Peyer's patch (tissue), 4 donors: ENCODE measurements at places on chromosomes 16 and 17.

- DNase-seq = peak; percentile 44
Observed at GRCh38 chr17:67759355-67760171, 41.8 kb downstream of the NOL11 start.

DNA sequence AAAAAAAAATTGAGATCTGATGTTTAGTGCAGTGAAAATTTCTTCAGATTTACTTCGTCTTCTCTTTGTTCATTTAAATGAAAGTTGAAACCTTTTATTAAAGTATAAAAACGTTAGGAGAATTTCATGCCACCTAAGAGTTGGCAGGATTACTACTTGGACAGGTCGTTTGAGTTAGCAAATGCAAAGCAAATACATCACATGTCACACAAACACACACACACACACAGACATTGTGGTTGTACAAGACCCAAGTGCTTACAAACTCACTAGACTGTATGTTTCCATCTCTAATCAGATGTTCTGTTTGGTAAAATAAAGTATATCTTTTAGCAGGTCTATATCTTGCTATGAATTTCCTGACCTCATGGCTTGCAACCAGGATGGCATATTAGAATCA lies 185.6 kb upstream of the COX10 start:
- DNase-seq = no peak

DNA sequence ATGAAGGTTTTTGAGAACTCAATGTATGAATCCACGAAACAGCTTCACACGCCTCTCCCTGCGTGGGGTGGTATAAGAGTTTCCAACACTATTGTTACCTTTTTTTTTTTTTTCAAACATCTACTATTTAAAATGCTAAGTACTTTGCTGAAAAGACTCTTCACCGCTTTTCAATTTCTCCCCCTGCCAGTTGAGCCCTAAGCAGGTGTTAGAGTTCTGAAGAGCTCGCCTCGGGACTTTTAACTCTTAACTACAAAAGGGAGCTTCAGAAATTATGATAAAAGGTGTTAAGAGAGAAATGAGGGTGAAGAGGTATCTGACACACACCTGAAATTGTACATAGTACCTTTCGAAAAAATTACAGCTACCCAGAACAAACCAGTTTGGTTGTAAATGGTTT lies 20.9 kb upstream of the PSMD7 start:
- DNase-seq = no peak

- no peak for DNase-seq
Observed at GRCh38 chr16:68732042-68732680, 4.9 kb upstream of the CDH1 start.

GRCh38 chr17:43935204-43935925 lies 6.9 kb downstream of the PPY start:
- no peak for DNase-seq

DNA sequence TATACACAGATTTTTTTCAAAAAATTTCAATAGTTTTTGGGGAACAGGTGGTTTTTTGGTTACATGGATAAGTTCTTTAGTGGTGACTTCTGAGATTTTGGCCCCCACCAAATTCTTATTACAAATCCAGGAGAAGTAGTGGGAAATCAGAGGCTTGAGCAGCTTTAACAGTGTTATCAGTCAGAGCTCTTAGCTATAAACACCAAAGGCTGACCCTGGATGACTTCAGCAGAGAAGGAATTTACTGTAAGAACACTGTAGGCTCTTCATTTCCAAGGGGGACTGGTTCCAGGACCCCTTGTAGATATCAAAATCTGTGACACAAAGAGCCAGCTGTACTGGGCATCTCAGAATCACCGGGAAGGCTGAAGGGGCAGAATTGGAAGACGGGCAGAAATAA lies 17.8 kb downstream of the MPHOSPH6 start:
- DNase-seq = no peak

GRCh38 chr17:82346342-82347300 lies 12.4 kb upstream of the TEX19 start:
- DNase-seq = no peak

GRCh38 chr16:67444259-67445125 lies 13.6 kb downstream of the HSD11B2 start:
- DNase-seq = no peak

DNA sequence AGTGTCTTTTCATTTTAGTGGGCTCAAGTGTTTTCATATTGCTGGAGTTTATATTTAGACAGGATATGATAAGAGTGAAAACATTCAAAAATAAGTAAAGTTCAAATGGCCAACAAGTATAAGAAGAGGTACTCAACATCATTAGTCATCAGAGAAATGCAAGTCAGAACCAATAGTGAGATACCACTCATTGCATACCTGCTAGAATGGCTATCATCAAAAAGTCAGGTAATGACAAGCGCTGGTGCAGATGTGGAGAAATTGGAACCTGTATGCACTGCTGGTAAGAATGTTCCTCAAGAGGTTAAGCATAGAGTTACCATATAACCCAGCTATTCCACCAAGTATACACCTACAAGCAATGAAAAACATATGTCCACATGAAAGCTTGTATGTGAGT lies 87.8 kb downstream of the WNT3 start:
- DNase-seq = no peak

DNA sequence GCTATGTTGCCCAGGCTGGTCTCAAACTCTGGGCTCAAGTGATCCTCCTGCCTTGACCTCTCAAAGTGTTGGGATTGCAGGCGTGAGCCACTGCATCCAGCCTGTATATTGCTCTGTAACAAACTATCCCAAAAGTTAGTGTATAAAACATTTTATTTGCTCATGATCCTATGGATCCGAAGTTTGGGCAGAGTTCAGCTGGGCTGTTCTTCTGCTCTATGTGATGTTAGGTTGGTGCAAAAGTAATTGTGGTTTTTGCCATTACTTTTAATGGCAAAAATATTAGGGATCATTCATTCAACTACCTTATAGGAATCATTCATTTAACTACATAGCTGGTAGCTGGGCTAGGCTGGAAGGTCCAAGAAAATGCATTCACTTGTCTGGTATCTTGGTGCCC lies 12.8 kb upstream of the WFIKKN2 start:
- no peak for DNase-seq
